Dermis lymphatic vessel endothelial cell (primary cell): ENCODE measurements at places on chromosomes 3 and 15. TPM values are rescaled to one million over a fixed set of nuclear protein-coding genes. Genes with fewer than 3 reads are reported as not detected.

ZNF860 gene
- 0.87 and 1.5 TPM in 2 replicates for total RNA-seq

GAP43 gene
- total RNA-seq = not detected in 2 replicates

TRIM42 gene
- total RNA-seq = not detected in 2 replicates

TMC3 gene
- total RNA-seq = not detected in 2 replicates

PLA2G4D gene
- total RNA-seq = not detected in 2 replicates

RSRC1 gene
- 29.0 and 44.3 TPM in 2 replicates for total RNA-seq

HRG gene
- not detected in 2 replicates for total RNA-seq

SERINC4 gene
- 0.11 TPM in 1 of 2 replicates, not detected in the other for total RNA-seq
